ENCODE measurements at places on chromosomes 1 and 21.

GRCh38 chr1:47208374-47208850 lies 18.6 kb upstream of the PDZK1IP1 start:
- no peak for DNase-seq

- no peak for DNase-seq
Observed at GRCh38 chr1:5916572-5917280, 75.5 kb downstream of the NPHP4 start.

DNA sequence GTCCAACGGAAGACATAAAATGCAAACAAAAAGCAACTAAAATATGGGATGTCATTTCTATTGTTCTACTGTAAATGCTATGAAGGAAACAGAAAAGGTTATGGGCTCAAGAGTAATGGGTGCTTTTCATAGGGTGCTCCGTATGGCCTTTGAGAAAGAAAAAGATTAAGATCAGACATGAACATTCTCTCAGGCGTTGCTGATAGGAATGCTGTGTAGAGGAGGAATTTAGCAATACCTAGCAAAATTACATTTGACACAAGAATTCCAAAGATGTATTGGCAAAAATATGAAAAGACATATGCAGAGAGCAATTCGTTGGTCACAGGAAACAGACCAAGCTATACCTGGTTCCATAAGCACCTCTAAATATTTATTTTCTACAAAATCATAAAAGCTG lies 5.7 kb upstream of the OXCT2 start:
- no peak for DNase-seq

GRCh38 chr1:246020211-246020954 lies 486.7 kb downstream of the SMYD3 start:
- no peak for DNase-seq

DNA sequence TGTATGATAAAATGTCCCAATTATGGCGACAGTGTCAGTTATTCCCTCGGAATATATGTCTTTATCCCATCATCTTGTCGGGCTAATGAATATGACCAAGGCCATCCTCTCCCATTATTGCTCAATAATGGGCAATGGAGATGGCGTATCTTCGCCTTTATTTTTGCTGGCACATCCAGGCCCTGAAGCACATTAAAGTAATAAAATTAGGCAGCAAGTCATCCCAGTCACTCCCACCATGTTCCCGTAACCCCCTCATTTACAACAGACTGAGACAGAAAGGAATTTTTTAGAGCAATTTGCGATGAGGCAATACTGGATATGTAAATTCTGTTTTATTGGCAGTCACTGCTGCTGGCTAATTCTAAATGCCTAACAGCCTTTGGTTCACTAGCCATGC lies 35.3 kb downstream of the CLIC6 start:
- no peak for DNase-seq

- DNase-seq, result peak; percentile 46
Observed at GRCh38 chr1:186806477-186806876, 22.3 kb upstream of the PLA2G4A start.

GRCh38 chr1:115783311-115783710 lies 14.8 kb upstream of the CASQ2 start:
- DNase-seq, result no peak

DNA sequence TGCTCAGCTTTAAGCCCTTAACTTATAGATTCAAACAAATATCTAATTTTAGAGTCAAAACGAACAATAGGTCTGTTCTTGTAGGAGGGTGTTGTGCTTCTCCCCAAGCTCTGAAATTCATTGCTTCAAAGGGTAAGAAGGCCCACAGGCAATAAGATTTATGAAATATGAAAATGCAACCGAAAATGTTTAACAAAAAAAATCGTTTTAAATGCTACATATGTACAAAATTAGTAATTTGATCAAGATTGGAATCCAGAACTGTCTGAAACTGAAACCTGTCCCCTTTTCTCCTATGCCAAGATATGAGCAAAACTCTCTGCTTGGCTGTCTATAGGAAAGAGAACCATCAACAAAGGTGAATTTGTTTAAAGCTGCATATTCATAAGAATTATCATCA lies 534.3 kb downstream of the PLPP3 start:
- DNase-seq, result no peak

DNA sequence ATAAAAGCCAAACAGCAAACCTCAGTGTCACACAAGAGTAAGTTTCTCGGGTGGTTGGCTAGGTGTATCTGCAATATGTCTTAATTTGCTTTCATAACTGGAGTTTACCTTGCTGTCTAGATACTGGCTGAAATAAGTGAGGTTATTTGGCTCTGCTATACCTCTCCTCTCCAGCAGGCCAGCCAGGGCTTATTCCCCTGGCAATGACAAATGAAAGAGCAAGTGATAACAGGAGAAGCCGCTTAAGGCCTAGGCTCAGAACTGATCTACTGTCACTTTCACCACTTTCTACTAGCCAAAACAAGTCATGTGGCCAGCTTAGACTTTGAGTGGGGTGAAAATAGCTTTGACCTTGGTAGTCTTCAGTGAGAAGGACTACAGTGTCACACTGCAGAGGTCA lies 4.8 kb upstream of the RPE65 start:
- no peak for DNase-seq

- DNase-seq, result no peak
Observed at GRCh38 chr1:160245434-160245833, 16.9 kb downstream of the DCAF8 start.

DNA sequence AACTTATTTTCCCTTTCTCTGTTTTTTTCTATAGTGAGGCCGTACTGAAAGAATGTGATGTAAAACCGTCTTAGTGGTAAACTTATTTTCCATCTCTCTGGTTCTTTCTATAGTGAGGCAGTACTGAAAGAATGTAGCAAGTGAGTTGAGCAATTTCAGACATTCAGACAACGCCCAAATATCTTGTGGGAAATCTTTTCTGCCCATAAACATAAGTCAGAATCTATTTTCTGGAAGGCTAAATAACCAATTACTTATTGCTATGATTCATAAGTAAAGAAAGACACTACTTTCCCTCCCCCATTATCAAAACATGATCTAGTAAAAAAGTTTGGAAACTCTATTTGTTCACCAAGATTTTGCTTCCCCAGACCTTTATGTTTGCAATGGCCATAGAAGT lies 18.8 kb upstream of the SCCPDH start:
- no peak for DNase-seq

- peak; percentile 87 for DNase-seq
Observed at GRCh38 chr1:156090840-156091188, 8.5 kb upstream of the MEX3A start.

DNA sequence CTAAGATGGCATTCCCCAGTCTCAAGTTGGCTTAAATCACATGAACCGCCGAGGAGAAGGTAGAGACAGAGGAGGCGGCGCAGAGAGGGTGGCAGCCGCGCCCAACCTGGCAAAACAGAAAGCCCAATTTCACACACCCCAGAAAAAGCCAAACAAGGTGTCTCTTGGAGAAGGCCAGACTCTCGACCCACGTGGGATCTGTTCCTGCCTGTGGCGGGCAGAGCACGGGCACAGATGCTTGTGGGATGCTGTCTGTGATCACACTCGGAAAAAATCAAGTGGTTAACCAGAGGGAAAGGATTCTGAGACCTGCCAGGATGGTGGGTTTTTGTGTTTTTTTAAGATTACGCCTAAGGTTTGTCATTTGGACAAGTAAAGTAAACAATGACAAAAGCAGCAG lies 80.7 kb downstream of the MRPL37 start:
- no peak for DNase-seq

DNA sequence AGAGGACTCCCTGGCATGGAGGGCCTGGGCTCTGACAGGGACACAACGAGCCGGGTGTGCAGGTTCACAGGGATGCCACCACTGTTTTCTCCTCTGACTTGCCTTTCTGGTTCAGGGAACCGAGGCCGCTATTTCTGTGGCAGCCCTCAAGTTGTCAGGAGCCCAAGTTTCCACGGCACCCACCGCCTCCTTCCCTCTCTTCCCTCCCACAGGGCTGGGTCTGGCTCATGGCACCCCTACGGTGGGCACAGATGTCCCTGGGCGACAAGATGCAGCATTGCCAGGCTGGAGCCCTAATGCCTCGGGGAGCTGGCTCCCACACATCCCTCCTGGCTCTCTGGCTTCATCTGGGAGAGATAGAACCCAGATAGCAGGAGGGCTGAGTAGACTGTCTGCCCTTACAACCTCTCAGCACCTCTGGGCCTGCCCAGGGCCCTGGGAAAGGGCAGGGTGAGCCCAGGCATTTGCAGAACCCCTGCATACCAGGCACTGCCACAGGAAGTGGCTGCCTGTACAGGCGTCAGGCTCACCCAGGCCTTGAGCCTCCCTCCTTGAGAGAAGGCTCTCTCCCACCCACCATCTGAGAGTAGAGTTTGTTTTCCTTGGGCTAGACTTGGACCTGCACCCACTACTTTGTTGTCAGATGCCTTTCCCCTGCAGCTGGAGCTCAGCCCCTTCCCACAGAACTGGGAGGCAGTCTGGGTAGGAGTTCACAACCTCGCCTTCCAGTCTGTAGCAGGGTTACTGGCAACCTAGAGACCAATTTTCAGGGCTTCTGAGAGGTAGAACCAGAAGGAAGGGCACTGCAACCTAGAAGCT lies 20.5 kb downstream of the KCNC4 start:
- DNase-seq, result no peak

GRCh38 chr1:69573911-69574310 lies 6.2 kb downstream of the LRRC7 start:
- no peak for DNase-seq

GRCh38 chr1:200907611-200908097 lies 13.0 kb downstream of the INAVA start:
- DNase-seq, result no peak

DNA sequence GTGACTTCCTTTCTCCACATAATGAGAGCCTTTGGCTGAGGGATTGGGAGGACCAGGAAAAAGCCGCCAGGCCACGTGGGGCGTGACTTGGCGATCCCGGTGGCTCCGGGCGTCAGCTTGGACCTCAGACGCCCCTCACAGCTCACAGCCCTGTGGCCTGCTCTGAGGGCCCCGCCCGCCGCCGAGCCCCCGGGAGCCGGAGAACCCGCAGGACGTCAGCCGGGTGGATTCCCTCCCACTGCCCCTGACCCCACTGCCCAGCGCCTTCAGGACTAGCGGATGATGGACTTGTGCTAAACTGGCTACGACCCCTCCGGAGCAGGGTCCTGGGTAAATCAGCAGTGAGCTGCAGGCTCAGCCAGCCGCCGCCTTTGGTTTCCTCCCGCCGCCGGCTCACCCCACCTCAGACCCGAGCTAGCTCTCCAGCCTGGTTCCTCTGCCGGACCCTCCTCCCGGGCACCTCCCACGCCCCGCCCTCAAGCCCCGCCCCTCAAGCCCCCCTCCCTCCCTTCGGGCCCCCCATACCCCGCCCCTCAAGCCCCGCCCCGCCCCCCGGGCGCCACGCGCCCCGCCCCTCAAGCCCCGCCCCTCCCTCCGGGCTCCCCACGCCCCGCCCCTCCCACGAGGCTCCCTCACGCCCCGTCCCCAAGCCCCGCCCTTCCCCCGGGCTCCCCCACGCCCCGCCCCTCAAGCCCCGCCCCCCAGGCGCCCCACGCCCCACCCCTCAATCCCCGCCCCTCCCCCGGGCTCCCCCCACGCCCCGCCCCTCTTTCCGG lies 10.0 kb upstream of the FAAP20 start:
- DNase-seq, result peak; percentile 84

DNA sequence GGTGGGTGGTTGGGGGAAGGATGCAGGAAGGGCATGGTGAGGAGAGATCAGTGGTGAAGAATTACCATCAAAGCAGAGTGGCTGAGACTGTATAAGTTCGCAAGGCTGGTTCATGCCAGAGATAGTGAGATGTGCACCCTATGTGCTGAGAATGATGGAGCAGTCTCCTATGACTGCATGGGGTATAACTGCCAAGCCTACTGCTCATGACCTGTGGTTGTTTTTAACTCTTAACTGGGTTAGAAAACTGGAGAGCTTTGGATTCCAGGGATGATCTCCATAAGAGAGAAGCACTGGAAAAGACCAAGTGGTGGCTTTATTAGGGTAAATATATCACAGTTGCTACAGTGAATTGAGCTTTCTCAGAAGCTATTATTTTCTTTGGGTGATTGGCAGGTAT lies 16.2 kb downstream of the WNT2B start:
- no peak for DNase-seq

DNA sequence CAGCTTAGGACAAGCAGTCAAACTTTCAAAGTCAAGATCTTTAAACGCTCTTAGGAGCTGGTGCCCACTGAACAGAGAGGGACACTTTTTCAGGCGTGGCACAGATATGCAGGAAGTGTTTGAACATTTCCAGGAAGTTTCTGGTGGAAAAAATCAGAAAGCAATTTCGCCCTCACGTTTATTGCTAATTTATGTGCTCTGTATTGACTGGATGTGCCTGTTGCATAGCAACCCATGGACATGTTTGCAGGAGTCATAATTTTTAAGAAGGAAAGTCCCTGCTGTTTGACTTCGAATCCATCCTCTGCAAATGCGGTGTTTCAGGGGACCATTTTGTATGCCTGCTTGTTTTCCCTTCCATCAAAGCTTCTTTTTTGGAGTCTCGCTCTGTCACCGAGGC lies 239.9 kb upstream of the IRF2BP2 start:
- no peak for DNase-seq

DNA sequence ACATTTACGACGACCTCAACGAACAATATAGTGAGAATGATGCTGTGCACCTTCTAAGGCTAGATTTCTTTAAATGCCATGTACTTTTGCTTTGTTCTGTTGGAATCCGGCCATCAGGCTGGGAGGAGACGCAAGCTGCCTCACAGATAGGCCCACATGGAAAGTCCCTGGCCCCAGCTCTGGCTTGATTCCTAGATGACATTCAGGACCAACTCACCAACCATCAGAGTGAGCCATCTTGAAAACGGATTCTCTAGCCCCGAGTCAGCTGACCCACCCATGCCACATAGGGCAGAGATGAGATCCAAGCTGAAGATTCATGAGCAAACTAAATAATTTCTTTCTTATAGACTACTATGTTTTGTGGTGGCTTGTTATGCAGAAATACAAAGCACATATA lies 164.4 kb downstream of the ZNF281 start:
- no peak for DNase-seq

DNA sequence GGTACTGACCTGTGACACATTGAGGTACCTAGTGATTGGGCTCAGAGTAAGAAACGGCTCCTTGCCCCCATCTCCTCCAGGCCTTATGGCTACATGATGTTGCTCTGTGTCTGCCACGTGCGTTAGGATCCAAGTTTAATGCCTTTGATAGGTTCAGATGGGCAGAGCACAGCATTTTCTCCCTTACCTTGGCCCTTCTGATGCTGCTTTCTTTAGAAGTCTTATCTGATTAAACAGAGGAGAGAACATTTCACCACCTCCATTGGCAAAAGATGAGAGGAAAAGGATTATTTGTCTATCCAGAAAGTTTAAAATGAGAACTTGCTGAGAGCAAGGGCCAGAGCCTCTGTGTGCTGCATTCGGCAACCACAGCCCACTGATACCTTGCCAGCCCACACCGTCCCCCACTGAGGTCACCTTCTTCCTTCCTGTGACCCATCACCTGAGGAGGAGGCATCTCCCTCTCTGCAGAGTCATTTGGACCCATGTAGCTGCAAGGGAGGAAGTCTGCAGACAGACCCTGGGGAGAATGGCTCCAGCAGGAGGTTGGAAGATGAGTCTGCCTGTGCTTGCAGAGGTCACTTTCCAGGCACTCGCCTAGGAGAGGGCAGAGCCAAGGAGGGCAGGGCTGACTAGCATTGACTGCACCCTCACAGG lies 16.7 kb downstream of the SHISA4 start:
- DNase-seq, result no peak

- DNase-seq, result no peak
Observed at GRCh38 chr1:94816030-94816429, 4.1 kb upstream of the SLC44A3 start.

- no peak for DNase-seq
Observed at GRCh38 chr1:64472040-64472376, 2.1 kb downstream of the CACHD1 start.

GRCh38 chr1:172834609-172835008 lies 175.7 kb downstream of the FASLG start:
- no peak for DNase-seq

Measured in endothelial cell (in vitro differentiated cells).